DMS 273 treated with DMSO at 0.1 percent for 48 hours (cell line): ENCODE measurements at places on chromosomes 12 and 14.

- no peak for DNase-seq
Observed at GRCh38 chr12:33182485-33182884, 257.1 kb downstream of the SYT10 start.

- no peak for DNase-seq
Observed at GRCh38 chr12:24929953-24930352, 18.9 kb downstream of the BCAT1 start.

DNA sequence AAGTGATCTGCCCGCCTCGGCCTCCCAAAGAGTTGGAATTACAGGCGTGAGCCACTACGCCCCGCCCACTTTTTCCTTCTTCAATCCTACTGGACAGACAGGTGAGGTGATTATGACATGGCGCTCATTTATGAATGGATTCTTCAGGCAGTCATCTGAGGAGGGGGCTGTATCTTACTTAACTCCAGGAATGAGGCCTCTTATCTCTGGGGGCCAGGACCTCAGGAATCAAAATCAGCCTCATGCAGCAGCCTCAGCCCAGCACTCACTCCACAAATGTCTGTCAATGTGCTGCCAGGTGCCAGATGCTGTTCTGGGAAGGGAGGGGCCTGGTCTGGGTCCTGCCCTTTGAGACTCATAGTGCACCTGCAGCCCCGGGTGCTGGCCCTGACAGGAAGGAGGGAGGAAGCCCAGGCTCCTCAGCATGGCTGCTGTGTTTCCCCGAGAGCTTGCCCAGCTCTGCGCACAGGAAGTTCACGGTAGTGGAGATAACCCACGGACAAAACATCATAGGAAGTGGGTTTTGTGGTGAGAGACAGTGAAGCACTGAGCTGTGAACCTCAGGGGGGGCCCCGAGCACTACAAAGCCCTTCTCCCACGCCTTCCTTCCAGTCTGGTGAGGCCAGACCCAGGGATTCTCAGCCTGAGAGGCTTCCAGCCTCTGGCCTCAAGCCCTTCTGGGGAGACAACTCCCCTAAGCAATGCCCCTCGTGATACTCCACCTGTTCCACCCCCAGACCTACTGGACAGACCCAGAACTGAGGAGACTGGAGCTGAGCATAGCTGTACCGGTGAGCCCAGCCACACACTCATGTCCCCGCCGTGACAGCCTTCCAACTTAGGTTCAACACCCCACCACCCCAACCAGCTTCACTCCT lies 22.3 kb downstream of the GALNT6 start:
- no peak for DNase-seq

- DNase-seq, result no peak
Observed at GRCh38 chr12:94222351-94223084, 74.1 kb downstream of the PLXNC1 start.

- no peak for DNase-seq
Observed at GRCh38 chr12:30599608-30600007, 96.1 kb downstream of the IPO8 start.

DNA sequence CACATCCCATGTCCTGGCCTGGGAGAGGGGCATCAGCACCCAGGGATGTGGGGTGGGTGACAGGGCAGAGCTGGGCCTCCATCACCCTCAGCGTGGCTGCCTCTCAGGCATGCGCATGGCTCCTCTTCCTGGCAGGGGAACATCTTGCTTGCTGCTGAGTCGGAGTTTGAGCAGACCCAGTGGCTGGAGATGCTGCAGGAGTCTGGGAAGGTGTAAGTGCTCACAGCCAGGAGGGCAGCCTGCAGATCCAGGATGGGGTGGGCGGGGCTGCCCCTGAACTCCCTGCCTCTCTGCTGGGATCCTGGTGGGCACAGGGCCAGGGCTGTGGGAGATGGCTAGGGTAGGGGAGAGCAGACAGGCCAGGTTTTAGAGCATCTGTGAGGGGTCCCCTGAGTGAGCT lies 16.2 kb downstream of the PLEKHD1 start:
- no peak for DNase-seq

- DNase-seq, result no peak
Observed at GRCh38 chr12:68410018-68410660, 78.0 kb upstream of the MDM1 start.

DNA sequence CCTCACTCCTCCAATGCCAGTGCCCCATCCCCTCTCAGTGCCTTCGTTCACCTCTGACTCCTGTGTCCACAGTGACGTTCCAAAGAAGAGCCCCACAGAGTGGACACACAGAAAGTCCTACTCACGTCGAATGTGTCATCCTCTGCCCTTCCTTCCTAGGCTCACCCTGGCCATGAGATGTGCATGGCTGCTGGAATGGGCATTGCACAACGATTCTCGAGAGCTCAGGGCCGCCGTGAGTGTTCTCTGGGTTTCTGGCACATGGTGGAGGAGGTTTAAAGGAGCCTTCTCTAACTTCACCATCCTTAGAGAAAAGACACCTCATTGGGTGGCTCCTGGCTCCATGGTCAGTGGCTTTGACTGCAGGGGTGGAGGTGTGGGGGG lies 12.8 kb upstream of the CEP170B start:
- no peak for DNase-seq
